Right cardiac atrium (tissue), 5 donors: ENCODE measurements at places on chromosomes 5 and 9. TPM values are rescaled to one million over a fixed set of nuclear protein-coding genes. Genes with fewer than 3 reads are reported as not detected.

Gene HTR1A
- not detected for polyA plus RNA-seq

Gene RPP25L
- 49.0 TPM for polyA plus RNA-seq

- DNase-seq: no peak
These were observed 283.9 kb upstream of the TNC start for GRCh38 chr9:115401756-115402327.

- DNase-seq: no peak
These were observed 3.5 kb upstream of the NEK6 start for GRCh38 chr9:124254261-124254682.

DNA sequence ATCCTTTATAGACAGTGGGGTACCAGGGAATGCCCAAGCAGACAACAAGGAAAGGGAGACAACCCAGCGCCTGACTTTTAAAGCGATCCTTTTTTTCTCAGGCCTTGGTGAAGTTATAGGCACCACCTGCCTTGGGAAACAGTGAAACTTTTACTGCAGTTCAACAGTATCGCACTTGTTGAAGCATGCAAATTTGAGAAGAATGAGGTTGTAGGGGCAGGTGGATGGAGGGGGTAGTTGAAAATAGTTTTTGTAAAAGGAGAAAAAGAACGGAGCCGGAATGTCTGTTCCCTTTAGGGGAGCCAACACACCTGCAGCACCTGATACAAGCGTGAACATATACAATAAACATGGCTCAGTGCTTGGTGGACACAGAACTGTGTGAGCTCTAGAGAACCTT lies 190.2 kb upstream of the NR3C1 start:
- no peak for DNase-seq

- DNase-seq: no peak
These were observed 32.6 kb downstream of the SPATA31D1 start for GRCh38 chr9:82021198-82021597.
